Stimulated activated CD4-positive, alpha-beta T cell treated with anti-CD3 and anti-CD28 coated beads, Interleukin-4, amount 100 ng/mL, for 4 hours (primary cell): ENCODE measurements at places on chromosomes 7 and 10.

- no peak for DNase-seq
These were observed 7.1 kb upstream of the WDR86 start for GRCh38 chr7:151416941-151417315.

DNA sequence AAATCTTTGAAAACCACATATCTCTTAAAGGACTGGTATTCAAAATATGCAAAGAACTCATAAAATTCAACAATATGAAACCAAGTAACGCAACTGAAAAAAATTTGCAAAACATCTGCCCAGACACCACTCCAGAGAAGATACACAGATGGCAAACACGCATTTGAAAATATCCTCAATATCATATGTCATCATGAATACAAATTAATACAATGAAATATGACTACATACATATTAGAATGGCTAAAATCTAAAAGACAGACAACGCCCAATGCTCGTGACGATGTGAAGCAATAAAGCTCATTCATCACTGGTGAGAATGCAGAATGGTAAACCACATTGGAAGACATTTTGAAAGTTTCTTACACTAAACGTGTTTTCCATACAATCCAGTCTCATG is 770.1 kb upstream of the CELF2 start:
- no peak for DNase-seq

DNA sequence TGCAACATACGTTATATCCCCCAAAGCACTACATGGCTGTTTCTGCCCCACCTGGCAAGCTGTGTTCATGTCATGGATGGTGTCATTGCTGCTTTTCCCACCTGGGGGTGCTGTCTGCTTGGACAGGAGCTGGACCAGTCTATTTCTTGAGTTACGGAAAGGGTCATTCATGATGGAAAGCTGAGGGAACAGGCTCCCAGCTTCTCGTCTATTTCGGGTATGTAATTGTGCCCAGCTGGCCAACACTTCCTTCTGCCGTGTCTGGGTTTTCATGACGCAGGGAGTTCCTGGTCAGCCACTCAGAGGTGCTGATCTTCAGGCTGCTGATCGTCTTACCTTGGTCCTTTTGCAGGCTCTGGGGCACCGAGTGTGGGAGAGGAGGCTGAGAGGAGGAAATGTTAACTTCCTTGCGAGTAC is 8.6 kb downstream of the BTBD16 start:
- no peak for DNase-seq

DNA sequence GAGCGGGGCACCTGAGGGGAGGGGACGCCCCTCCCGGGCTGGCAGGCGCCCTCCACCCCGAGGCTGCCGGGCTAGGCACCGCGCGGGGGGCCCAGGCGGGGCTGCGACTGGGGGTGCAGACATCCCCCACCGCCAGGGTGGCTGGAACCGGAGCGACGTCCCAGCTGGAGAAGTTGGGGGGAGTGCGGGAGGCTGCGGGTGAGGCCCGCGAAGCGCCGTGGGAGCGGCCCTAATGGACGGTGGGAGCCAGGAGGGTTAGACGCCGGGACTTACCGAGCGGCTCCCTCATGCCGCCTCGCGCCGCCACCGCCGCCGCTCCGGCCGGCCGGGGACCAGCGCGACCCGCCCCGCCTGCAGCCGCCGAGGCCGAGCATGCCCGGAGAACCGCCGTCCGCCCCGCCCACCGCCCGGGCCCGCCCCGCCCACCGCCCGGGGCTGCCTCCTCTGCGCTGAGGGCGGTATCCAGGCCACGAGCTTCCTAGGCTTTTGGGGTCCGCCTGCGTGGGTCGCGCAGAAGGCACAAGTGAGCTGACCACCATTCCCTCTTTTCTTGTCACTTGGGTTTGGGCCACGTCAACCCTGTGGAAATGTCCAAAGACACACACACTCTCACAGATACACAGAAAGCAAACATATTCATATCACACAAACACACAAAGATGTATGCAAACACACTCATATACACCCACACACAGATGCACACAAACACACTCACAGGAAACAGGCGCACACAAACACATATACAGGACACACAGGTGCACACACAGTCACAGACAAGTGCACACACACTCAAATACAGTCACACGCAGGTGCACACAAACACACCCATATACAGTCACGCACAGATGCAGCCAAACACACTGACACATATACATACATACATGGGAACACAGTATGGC is at the start of gene JCAD:
JCAD (minus strand) TSS at position 378 of the 899 bp plus-strand sequence. CDS start 11,774 bp downstream, outside the sequence.
- DNase-seq, result peak; percentile 62

- no peak for DNase-seq
These were observed 438.1 kb downstream of the SUGCT start for GRCh38 chr7:40572810-40573465.

DNA sequence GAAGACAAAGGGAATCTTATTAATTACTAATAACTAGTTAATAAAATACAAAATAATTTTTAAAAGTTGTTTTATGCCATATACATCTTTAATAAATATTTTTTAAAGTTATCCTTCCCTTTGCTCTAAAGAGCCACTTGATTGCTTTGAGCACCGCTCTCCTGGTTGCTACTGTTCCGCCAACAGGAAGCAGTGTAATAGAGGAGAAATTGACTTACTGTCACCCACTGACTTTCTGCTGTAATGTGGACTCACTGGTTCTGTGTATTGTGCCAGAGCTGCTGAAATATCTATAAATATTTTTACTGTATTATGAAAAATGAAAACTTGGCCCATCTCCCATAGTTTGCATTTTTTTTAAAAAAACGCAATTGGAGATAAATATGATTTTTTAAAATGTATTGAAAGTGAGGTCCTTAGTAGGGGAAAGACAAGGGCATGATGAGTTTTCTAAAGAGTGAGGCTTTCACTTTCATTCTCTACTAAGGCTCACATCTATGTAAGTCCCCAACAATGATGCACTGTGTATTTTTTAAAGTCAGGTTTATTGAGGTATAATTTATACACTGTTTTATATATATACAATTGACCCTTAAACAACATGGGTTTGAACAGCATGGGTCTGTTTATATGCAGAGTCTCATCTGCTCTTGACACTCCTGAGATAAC is 100.5 kb downstream of the NPY start:
- no peak for DNase-seq

DNA sequence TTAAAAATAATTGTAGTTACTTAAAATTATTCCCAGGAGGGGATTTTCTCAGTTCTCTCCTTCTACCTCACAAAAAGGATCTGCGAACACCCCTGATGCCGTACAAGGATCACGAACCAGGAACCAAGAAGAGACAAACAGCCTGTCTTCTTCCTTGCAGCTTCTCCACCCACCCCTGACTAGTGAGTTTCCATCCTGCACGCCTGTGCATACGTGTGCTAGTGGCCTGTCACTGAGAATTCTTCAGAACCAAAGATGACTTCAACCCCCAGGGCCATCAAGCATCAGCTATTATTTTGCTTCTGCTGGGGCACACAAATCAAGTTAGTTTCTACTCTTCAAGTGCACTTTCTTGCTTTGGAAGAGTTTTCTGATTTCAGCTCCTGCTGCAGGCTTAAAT is 175.5 kb upstream of the KLF6 start:
- no peak for DNase-seq

- no peak for DNase-seq
These were observed 1035.1 kb downstream of the CNTNAP2 start for GRCh38 chr7:147151661-147152060.

- DNase-seq, result no peak
These were observed 81.9 kb downstream of the BMPER start for GRCh38 chr7:33986951-33987947.

GRCh38 chr7:30605832-30606231 is 11.2 kb downstream of the GARS1 start:
- no peak for DNase-seq

DNA sequence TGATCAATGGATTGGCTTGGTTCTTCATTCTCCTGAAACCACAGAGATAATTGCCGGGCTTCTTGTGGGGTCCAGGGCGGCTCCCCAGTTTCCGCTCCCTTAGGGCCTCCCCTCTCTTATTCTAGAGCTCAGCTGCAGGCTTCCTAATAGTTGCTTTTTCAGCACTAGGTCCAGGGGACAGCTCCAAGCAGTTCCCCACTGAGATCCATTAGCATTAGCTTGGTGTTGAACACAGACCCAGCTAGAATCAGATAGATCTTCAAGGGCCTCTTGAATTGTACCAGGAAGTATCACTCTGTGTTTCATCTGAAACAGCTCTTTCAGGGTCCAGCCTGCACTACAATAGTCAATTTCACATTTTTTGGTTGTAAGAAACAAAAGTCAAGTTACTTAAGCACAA is 238.7 kb downstream of the SEC23IP start:
- DNase-seq, result no peak

DNA sequence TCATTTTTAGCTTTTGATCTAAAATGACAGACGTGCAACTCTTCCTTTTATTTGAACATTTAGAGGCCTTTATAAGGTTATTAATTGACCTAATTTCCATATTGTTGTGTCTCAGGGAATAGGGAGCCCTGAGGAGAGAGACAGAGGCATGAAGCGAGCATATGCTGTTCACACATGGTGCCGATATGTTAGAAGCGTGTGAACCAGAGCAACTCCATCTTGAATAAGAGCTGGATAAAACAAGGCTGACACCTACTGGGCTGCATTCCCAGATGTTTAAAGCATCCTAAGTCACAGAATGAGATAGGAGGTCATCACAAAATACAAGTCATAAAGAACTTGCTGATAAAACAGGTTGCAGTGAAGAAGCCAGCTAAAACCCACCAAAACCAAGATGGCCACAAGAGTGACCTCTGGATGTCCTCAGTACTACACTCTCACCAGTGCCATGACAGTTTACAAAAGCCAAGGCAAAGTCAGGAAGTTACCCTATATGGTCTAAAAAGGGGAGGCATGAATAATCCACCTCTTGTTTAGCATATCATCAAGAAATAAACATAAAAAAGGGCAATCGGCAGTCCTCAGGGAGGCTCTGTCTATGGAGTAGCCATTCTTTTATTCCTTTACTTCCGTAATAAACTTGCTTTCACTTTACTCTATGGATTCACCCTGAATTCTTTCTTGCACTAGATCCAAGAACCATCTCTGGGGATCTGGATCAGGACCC is 80.1 kb downstream of the SEC61G start:
- no peak for DNase-seq

- DNase-seq, result no peak
These were observed 16.8 kb downstream of the PIP start for GRCh38 chr7:143148651-143149050.

- peak; percentile 70 for DNase-seq
These were observed 1.2 kb upstream of the PFKFB3 start for GRCh38 chr10:6201516-6201975.

- DNase-seq, result peak; percentile 39
These were observed 20.2 kb upstream of the BAIAP2L1 start for GRCh38 chr7:98420966-98421612.

DNA sequence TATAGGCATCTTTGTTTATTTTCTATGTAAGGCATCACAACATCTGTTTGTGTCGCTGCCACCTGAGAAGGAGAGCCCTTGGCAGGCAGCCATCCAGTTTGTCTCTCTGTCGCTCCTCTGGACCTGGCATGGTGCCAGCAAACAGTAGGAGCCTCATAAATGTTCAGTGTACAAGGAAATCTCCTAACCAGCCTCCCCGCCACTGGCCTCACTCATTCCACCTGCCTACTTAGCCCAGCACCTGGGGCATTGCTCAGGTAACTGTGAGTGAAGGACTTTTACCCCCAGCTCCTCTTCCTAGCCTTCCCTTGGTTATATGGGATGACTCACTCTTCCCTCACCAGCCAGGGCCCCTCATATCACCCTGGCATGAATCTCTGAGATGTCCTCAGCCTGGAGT is 61.7 kb upstream of the NPTX2 start:
- DNase-seq, result no peak

DNA sequence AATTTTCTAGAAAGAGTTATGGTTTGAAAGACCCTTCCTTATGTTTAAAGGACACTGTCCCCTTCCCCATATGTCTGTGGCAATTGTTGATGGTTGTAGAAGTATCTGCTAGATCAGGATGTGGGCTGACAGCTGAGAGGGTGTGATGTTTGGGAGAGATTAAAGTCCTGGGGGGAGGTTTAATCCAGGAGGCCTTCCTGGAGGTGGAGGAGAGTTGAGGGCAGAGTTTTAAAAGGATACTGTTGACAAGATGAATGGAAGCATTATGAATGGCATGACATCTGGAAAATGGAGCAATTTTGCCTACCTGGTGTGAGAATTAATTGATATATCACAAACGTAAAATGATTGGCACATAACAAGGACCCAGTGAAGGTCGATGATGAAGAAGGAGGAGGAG is 32.9 kb upstream of the SMC3 start:
- DNase-seq, result no peak

DNA sequence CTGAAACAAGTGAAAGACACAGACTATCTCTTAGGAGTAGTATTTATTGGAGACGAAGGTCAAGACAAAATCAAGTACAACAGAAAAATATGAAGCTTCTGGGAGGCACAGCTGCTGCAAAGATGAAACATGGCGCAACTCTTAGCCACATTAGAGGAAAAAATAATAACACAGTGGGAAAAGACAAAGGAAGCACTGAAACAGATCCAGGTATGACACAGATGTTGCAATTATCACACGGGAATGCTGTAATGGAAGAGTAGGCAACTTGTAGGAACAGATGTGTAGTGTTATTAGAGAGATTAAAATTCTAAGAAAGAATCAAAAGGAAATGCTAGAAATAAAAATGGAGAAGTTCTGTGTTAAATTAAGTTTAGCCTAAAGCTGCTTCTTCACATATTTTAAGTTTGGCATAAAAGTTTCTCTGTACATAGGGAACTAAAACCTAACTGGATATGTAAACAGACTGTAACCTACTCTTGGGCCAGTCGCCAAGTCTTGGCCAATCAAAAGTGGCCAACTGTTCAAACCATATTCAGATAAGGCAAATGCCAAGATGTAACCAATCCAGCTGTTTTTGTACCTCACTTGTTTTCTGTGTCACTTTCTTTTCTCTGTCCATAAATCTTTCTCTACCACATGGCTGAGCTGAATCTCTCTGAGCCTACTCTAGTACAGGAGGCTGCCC is 1132.0 kb upstream of the LRRTM3 start:
- no peak for DNase-seq

DNA sequence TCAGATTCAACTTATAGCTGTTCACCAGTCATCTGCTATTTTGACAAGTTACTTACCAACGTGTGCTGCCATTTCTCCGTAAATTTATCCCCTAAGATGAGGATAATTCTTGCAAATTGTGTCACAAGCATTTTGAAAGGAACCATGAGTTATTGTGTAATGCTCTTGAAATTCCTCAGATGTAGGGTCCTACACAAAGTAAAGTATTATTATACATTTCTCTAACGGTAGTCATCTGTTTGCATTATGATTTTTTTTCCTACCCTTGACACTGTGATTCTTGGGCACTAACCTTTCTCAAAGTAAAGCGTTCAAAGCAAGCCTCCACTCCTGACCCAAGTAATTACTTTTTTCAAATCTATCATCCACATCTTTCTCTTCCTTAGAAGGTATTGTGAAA is 8.1 kb downstream of the HERC4 start:
- no peak for DNase-seq

DNA sequence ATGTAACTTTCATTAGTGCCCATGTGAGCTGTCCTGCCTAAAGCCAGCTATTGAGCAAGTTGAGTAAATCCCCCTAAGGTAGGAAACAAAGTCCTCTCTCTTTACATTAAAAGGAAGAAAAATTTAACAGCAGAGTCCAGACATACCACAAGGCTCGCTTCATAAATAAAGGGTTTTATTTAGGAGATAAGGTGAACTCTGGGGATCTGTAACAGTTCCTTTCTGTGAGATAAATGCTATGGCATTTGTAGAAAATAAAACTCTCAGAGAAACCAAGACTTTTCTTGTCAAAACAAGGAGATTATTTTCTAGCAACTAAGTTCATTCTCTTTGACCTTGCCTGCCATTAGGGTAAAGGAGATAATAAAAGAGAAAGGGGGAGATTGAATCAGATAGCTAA is 32.3 kb upstream of the LYZL1 start:
- DNase-seq, result no peak
